Activated CD4-positive, alpha-beta T cell treated with anti-CD3 and anti-CD28 coated beads for 48 hours (primary cell): ENCODE measurements at places on chromosomes 11 and 22.

DNA sequence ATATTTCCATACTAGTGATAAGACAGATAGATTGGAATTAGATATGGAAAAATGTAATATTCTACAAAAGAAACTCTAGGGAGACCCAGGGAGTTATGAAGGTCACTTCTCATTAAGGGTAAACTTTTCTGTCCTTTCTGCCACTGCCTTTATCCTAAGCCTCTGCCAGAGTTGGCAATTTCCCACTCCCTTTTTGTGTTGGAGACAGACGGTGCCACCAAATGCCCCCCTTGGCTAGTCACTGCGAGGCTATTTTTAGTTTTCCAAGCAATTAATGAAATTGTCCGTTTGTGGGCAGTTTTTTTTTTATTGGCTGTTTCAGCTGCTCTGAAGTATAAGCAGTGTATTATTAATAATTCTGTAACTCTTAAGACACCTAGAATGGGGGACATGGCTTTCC, 67.6 kb upstream of the TENM4 start:
- DNase-seq: no peak

DNA sequence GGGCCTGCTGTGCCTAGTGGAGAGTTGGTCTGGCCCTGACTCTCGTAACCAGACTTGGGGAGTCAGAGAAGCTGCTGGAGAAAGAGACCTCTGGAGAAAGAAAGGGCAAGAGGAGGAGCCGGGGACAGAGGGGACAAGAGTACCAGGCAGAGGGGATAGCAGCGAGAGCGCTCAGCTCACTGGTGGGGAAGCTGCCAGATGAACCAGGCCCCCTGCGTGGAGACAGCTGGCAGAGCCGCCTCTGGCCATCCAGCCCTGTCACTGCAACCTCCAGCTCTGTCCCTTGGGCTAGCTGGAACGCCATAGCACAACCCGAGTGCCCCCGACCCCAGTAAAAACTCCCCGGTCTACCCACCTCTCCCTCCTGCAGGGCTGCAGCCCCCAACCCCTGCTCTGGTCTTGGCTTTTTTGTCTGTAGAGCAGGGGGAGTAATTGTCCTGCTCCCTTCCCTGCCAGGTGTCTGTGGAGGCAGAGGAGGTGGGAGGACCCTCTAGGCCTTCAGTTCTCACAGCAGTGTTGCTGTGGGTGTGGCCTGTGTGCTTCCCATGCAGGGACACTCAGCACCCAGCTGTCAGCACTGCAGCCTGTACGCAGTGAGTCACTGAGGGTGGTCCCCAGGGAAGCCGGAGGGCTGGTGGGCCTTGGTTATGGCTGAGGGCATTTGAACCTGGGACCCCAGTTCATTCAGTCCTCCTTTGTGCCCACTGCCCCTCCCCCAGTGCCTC, 4.8 kb upstream of the SUN2 start:
- DNase-seq: no peak

DNA sequence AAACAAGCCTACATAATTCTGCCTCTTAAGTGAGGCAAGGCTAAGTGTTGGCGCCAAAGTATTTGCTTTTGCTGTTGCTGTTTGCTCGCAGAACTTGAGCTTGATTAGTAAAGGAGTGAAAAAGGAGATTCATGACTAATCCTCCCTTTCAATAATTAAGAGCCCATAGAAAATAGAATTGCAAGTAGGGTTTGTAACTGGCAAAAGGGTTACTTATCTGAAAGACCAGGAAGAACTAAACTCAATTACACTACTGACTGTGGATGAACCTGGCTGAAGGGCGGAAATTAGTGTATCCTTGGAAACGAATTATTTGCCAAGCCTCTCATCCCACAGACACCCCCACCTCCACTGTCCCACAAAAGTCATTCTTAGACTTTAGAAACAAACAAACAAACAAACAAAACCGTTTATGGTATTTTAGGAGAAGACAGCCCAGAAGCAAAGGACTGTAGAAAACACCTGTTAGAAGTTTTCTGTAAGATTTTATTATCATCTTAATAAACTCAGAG, 411 bp upstream of the EXPH5 start:
- no peak for DNase-seq

- DNase-seq: no peak
Measured at GRCh38 chr22:22681221-22681739, 36.9 kb downstream of the GGTLC2 start.

DNA sequence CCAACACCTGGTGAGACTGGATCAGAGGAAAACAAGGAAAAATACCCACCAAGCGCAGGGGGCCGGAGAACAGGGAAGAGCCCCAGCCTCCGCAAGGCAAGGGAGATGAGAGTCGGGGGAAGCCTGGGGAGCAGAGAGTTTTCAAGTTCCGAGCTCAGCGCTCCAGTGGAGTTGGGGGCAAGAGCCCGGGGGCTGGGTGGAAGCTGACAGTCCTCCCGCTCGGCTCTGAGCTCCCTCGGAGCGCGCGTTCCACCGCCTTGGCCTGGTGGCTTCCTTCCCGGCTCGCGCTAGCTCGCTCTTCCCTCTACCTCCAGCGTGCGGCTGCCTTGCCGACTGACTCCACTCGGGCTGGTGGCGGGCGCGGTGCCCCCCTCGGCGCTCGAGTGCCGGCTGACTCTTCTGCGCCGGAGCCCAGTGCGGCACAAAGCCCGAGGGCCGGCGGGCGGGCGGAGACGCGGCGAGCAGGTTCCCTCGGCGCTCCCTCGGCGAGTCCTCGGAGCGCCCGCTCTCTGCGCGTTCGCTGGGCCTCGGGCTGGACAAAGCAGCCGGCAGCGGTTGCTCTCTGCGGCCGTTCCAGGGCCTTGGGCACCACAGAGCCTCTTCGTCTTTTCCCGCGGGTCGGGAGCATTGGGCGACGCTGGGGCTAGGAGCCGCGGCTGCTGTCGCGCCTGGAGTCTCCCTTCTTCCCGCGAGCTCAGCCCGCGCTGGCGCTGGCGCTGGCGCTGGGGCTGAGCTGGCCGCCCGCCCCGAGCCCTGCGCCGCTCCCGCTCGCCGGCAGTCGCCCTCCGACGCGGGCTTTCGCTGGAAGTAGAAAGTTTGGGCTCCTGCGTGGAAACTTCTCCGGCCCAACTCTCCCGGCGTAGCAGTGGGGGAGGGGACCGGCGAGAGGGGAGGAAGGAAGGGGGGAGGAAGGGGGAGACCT, 1.0 kb downstream of the PAX6 start:
- DNase-seq: no peak

GRCh38 chr11:20669820-20670684, 666 bp downstream of the NELL1 start:
- DNase-seq: no peak

DNA sequence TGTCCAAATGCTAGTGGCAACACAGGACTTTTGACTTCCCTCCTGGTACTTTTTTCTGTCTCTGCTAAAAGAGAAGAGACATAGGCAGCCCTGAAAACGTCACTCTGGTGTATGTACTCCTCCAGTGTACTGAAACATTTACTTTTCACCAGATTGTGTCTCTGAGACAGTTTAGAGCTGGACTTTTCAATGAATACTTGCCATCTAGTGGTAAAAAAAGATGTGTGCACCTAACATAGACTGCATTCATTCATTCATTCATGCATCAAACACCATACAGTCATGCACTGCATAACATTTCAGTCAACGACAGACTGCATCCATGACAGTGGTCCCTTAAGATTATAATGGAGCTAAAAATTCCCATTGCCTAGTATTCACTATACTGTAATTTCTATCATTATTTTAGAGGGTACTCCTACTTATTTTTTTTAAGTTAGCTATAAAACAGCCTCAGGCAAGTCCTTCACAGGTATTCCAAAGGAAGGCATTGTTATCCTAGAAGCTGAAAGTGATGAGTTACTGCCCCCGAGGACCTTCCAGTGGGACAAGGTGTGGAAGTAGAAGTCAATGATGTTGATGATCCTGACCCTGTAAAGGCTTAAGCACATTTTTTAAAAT, 186.2 kb downstream of the SPON1 start:
- no peak for DNase-seq

DNA sequence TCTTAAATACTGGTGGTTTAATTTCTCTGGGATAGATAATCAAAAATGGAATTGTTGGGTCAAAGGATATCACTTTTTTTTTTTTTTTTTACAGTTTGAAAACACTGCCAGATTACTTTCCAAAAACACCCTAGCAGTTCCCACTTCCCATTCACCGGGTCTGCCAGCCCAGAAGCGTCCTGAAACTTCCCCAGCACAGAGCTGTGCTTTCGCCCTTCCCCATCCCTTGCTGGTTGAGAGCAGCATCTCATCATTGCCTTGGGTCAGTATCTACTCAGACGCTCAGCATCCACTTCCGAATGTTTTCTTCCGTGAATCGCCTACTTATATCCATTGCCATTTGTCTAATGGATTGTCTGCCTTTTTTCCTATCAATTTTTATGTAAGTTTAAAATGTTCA, 5.5 kb downstream of the CERK start:
- DNase-seq: no peak

DNA sequence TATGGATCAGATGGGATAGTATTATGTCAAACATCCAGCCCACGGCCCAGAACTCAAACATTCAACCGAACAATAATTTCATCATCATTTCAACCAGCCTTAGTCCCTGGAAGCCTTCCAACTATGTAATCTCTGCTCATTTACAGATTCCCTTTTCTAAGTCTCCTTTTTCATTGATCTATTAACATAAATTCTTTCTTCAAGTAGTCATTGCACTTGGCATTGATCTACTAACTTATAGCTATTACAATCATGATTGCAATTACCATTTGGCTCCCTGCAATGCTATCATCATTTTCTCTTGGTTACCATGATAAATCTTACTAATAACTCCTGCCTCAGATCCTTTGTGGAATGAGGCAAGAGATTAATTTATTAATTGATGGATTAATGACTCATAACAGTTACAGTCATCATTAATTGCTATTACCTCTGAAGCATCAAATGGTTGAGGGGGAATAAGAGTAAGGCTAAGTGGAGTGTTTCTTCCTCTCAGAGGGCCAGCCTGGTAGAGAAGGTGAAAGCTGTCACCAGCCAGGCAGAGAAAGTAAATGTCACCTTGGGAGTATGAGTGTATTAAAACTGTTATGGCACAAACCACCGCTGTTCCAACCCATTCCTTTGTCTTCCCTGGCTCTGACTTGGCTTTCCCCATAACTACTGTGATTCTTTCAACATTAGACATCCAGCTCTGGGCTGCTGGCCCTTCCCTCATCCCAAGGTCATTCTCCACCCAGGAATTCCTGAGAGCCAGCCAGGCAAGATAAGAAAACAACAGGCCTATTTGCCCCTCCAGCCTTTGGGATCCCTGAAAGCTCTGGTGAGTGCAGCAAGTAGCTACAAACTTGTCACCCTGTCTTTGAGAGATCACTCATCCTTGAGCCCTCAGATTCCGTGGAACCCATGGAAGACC, 174.7 kb downstream of the RRAS2 start:
- DNase-seq: no peak

DNA sequence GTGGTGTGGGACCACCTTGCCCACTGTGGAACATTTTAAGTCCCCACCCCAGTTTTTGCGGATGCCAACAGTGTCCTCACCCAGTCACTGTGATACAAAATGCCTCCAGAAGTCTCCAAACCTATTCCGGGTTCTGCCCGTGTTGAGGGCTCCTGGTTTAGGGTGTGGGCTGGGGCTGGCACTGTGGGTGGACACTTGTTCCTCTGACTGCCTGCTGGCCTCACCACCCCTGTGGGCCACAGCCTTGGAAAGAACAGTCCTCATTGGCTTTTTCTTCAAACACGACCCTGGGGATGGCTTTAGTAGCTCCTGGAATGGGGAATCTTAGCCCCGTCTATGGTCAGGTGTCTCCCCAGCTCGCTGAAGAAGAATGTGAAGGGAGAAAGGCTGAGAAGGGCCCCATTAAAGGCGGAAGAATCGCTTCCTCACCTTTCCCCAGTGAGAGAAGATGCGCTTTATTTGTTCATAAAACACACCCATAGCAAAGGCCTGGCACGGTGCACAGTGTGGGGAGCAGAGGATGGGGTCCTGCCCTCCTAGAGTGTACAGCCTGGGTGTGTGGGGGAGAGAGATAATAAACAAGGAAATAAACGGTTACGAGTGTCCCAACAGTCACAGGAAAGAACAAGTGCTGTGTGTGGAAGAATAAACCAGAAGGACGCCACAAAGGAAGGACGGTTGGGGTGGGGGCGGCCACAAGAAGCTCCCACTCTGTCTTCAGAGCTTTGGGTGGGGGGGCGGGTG, 91.6 kb upstream of the SLC22A12 start:
- DNase-seq: no peak

GRCh38 chr11:115126092-115126491, 378.1 kb downstream of the CADM1 start:
- no peak for DNase-seq

GRCh38 chr11:126476266-126476924, 120.9 kb downstream of the ST3GAL4 start:
- no peak for DNase-seq

DNA sequence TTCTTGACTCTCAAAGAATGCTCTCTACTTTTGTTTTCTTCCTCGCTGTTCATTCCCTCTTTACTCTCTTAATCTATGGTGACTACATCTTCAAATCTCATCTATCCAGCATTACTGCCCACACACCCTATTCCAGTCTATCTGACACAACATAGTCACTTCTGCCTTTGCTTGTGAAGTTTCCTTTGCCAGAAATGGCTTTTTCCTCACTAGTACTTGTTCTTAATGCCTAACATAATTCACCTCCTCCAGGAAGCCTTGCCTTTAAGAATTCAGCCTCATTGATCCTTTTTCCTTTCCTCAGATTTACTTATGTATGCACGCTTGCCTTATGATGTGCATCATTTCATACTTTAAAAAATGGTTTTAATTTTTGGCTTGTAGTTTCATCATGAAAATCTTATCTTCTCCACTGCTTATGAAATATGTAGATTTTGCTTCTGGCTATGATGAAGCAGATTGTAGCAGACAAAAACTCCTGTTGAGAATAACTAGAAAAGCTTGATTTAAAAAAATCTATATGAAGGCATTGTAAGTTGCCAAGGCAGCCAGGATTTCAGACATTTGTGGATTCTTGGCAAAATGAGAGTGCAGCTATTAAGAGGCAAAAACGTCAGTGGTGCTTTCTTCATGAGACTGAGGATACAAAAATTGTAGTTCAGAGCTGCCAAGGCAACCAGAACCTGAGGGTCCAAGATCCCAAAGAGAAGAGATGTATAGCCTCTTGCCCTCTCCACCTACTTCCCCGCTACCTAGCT, 31.8 kb downstream of the RNF169 start:
- DNase-seq: no peak

GRCh38 chr22:43281394-43281793, 61.8 kb downstream of the SCUBE1 start:
- no peak for DNase-seq

GRCh38 chr11:60336767-60337391, 9.8 kb downstream of the MS4A6E start:
- no peak for DNase-seq

DNA sequence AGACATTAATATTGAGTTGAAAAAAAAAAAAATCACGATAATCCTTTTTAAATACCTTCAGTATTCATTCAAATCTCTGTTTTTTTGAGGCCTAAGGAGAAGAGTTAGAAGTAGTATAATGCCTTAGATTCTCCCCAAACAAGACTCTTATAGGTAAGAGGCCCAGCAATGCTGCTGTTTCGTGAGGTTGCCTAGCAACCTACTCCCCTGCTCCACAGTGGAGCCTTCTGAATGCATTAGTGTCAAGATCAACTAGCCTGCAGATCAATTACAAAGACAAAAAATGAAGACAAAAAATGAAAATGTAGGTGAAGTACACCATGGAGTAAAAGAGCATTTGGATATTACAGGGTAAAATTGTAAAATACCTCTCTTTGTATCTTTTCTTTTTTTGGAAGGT, 229.8 kb upstream of the LUZP2 start:
- DNase-seq: no peak

GRCh38 chr22:17103351-17103750, 17.8 kb downstream of the TMEM121B start:
- DNase-seq: no peak

GRCh38 chr11:1486054-1486825, at the start of gene MOB2:
Gene MOB2, minus strand, starts transcription at chr11:1486779. Its CDS starts 223 bp downstream, at chr11:1486556.
- DNase-seq: no peak
